Astrocyte (in vitro differentiated cells and primary cell): ENCODE measurements at places on chromosomes 11 and 22. TPM values are rescaled to one million over a fixed set of nuclear protein-coding genes. Genes with fewer than 3 reads are reported as not detected.

The NOX4 gene
- total RNA-seq, result 36.5 and 49.2 TPM in 2 replicates

- no peak for DNase-seq
These were observed 437 bp downstream of the KIAA0930 start for GRCh38 chr22:45240104-45240809.

DNA sequence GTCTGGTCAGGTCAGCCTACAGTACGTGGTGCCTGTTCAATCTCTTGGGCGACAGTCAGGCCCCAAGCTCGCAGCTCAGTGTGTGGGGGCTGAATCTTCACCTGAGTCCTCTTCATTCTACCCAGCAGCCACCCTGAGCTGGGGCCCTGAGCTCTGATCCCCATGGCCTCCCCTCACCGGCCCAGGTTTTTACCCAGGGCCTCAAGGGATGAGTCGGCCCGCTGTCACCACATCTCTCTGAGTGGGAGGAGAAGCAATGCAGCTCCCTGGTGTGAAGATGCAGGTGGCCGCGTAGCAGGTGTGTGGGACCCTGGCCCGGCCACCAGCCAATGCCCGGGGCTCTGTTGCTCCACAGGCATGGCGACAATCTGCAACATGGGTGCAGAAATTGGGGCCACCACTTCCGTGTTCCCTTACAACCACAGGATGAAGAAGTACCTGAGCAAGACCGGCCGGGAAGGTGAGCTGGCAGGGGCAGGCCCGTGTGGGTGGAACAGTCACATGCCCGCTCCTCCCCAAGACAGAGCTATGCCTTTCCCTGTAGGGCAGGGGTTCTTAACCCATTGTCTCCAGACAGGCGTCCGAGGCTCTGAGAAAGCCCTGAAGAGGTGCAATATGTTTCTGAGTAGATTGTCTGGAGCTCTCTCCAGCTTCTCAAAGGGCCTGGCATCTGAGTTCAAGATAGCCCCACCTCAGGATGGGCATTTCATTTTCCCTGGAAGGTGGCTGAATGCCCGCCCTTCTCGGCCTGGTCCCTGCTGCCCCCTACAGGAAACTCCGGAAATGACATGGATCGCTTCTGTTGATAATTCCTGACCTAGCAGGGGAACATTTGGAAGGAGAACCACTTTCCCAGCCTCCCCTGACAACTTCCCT lies 26.9 kb downstream of the POLR3H start:
- no peak for DNase-seq

GRCh38 chr22:23801886-23802377 lies 15.2 kb downstream of the SMARCB1 start:
- DNase-seq, result no peak
